ENCODE measurements at places on chromosomes 5 and 9.

GRCh38 chr5:115820846-115821245, 4.4 kb upstream of the CDO1 start:
- DNase-seq = no peak

- DNase-seq = no peak
Measured at GRCh38 chr9:133769511-133770075, 31.4 kb upstream of the SARDH start.

GRCh38 chr5:113249206-113249605, 185.6 kb downstream of the TSSK1B start:
- DNase-seq = no peak

DNA sequence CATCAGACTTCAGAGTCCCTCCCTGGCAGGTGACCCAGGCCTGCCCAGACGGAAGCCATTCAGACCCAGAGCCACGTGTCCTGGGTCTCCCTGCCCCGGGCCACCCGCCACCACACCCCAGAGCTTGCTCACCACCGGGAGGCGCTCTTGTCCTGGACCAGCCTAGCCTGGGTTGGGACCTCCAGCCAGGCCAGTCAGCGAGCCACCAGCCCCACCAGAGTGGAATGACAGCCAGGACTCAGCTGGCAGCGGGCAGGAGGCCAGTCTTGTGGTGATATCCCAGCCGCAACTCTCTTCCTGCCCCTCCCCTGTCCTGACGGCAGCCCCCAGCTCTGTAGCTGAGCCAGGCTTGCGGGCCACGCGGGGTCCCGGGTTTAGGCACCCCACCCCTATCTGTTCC, 1.7 kb upstream of the PTGDS start:
- DNase-seq = no peak

DNA sequence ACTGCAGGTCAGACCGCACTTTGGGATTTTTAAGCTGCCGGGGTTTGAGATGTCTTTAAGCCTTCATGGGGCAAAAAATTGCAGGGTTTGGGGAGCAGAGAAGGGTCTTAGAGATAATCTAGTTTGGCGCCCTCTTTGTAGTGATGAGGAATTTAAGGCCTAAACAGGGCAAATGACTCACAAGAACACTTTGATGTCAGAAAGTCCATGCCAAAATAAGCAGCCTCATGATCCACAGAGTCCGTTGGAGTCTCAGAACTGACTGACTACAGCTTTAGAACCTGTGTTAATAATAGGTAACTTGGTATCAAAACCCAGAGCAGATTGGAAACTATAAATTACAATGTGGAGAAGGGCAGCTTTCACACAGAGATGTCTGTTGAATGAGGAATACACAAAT, 35.9 kb upstream of the PTGS1 start:
- no peak for DNase-seq

- DNase-seq = no peak
Measured at GRCh38 chr5:55585206-55585610, 50.4 kb upstream of the PLPP1 start.

- peak; percentile 50 for DNase-seq
Measured at GRCh38 chr9:20242510-20243189, 379.6 kb downstream of the MLLT3 start.

DNA sequence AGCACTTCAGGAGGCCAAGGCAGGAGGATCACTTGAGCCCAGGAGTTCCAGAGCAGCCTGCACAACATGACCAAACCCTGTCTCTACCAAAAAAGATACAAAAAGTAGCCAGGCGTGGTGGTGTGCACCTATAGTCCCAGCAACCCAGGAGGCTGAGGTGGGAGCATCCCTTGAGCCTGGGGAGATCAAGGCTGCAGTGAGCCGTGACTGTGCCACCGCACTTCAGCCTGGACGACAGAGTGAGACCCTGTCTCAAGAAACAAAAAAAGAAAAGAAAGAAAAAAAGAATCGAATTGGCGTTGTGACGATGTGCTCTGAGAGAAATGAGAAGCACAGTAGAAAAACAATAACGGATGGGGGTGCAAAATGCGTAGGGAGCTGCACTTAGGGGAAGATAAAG, 101.4 kb downstream of the NDFIP1 start:
- DNase-seq = no peak

GRCh38 chr5:52999344-52999949, 10.3 kb downstream of the ITGA2 start:
- DNase-seq = no peak
